ENCODE measurements at places on chromosomes 3 and 15.

DNA sequence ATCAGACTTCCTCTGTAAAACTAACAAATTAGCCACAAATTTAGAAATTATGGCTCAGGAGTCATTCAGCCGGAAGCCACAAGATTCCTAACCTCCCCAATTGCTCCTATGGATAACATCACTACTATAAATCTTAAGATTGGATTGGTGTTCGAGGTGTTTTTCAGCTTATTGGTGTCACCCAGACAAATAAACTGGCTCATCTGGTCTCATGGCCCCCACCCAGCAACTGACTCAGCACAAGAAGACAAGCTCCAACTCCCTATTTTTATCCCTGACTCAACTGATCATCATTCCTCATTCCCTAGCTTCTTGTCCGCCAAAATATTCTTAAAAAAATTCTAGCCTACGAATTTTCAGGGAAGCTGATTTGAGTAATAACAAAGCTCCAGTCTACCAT is 135.1 kb upstream of the STRIT1 start:
- DNase-seq, result no peak

GRCh38 chr15:91329914-91330313 is 229.9 kb downstream of the SV2B start:
- DNase-seq, result peak; percentile 29

DNA sequence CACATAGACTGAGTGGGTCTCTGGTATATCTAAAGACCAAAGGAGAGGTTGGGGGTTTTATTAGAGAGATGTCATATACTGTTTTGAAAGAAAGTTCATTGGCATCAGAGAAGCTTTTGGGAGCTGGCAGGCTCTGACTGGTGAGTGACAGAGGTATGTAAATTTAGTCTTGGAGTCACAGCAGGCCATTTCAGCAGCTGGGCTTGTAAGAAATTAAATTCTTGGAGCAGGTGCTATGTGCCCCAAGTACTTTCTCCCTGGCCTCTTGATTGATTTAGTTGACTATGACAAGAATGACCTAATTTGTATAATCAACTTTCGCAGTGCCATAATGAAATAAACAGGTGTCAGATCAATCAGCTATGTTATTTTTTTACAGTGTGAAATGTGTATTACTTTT is 47.8 kb upstream of the CDAN1 start:
- no peak for DNase-seq

GRCh38 chr3:14145670-14146380 is 21.0 kb downstream of the TMEM43 start:
- no peak for DNase-seq

- no peak for DNase-seq
These were observed at the start of gene GATA2 for GRCh38 chr3:128492671-128493569. GATA2 (minus strand) TSS chr3:128493201; CDS start chr3:128487031, 6,170 bp downstream.

DNA sequence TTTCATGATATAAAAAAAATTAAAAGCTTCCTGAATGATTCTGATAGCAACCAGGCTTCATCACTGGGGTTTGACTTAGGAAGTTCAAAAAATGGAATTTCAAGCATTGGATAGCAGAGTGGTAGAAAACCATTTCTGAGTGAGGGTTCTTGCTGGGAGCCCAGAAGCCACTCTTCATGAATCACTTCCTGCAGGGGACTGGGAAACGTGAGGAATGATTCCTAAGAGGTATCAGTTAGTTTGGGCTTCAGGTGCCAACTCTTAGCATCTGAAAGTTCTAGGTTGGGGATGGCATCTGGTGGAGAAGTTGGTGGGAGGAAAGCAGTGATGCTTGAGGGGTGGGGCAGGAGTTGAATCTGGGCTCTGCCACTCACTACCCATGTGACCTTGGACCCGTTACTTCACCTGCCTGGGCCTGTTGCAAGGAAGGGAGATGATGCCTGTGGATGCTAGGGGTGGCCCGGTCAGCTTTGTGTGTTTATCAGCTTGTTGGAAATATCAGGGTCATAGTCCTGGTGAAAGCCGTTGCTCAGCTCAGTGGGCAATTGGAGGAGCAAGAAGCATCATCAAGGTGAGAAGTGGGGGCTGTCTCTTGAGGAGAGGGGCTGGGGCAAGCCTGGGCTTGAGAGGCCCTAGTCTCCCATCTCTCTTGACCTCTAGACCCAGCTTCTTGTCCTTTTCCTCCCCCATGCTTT is 37.0 kb upstream of the TNFAIP8L3 start:
- DNase-seq, result no peak

DNA sequence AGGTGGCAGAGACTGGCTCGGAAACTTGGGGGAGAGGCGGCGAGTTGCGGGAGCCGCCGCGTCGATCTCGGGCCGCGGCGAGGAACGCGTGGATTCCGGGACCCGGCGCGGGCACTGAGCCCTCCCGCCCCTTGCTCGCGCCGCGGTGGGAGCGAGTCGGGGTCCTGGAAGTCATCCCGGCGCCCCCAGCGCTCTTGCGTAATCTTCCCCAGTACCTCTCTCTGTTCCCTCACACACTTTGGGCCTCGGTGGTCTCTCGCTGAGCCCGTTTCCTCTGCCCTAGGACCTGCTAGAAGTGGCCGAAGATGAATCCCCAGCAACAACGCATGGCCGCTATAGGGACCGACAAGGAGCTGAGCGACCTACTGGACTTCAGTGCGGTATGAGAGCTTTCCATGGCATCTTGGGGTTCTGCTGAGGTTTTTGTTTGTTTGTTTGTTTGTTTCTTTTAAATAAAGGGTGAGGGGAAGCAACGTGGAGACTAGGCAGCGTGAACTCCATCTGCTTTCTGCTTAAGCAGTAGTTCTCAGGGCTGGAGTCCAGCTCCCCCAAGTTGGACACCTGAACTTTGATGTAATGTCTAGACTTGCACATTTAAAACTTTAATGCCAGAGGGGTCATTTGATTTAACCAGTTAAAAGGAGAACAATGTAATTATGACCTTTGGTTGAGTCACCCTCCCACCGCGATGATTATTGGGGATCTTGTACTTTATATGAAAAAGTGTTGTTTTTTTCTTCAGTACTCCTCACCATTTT is 1.3 kb downstream of the TCF12 start:
- no peak for DNase-seq

GRCh38 chr3:122928396-122929187 is 99.0 kb downstream of the SEMA5B start:
- no peak for DNase-seq

- DNase-seq, result no peak
These were observed 794 bp downstream of the LRIG1 start for GRCh38 chr3:66499881-66500575.

DNA sequence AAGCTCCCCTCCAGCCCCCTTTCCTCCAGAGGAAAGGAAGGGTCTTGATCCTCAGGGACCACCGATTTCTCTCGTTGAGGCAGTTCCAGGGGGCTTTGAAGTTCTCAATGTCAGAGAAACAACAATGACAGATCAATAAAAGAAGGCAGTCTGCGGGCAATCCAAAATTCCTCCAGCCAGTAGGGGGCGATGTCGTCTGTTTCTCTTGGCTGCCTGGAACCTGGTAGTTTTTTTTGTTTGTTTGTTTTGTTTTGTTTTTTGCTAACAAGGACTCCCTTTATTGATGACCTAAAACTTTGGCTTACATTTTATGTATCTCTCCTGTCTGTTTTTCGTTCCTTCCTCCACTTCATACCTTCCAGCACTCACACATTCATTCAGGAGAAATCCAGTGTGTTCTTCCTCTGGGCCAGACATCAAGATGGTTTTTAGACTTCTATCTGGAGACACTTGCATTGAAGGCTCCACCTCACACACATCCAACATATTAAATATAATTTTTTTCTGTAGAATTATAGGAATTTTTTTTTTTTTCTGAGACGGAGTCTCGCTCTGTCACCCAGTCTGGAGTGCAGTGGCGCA is 276.6 kb downstream of the RPLP1 start:
- no peak for DNase-seq

DNA sequence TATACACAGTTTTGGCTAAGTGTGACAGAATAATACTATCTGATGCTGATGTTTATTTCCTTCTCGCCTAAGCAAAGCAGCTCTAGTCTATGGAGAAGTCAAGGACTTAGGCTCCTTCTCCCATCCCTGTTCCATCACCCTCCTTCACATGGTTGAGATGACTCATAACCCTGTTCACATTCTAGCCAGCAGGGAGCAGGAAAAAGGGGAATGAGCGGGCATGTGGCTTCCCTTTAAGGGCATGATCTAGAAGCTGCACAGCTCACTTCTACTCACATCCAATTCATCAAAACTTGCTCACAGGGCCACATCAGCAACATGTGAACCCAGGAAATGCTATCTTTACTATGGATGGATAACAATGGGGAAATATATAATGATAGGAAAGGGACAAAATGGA is 40.9 kb downstream of the CBLB start:
- no peak for DNase-seq

- DNase-seq, result no peak
These were observed 1113.7 kb downstream of the OTOL1 start for GRCh38 chr3:162610261-162610660.
